DND-41 (cell line): ENCODE measurements at places on chromosomes 3 and 15.

DNA sequence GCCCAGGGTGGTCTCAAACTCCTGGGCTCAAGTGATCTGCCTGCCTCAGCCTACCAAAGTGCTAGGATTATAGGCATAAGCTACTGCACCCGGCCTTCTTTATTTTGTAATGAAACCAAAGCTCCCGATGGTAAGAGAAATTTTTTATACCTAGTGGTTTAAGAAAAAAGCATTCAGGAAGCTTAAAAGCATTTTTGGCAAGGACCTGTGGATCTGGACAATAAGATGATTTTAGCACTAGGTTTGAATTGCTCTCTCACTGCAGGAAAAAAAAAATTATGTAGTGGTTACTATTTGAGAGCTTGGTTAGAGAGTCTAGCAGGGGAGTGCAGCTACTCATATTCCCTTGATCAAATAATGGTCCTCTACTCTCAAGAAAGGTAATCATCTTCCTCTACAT lies 64.9 kb upstream of the PIK3R4 start:
- no peak for DNase-seq

- DNase-seq, result no peak
These were observed 64.6 kb downstream of the CPN2 start for GRCh38 chr3:194286375-194287146.

- no peak for DNase-seq
These were observed 300.3 kb upstream of the CBLB start for GRCh38 chr3:106168962-106169750.

- no peak for DNase-seq
These were observed 276.2 kb upstream of the EPHA6 start for GRCh38 chr3:96538186-96538585.

DNA sequence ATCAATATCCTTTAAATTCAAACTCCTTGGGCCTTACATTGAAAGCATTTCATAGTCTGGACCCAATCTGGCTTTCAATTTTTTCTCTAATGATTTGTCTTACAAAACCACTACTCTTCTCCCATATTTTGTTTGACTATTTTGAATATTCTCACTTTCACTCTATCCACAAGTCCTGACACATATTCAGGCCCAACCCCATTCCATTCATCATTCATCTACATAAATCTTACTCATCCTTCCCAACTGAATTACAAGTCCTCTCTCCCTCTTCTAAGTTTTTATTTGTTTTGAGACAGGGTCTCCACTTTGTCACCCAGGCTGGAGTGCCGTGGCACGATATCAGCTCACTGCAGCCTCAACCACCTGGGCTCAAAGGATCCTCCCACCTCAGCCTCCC lies 43.6 kb downstream of the TOP2B start:
- no peak for DNase-seq

DNA sequence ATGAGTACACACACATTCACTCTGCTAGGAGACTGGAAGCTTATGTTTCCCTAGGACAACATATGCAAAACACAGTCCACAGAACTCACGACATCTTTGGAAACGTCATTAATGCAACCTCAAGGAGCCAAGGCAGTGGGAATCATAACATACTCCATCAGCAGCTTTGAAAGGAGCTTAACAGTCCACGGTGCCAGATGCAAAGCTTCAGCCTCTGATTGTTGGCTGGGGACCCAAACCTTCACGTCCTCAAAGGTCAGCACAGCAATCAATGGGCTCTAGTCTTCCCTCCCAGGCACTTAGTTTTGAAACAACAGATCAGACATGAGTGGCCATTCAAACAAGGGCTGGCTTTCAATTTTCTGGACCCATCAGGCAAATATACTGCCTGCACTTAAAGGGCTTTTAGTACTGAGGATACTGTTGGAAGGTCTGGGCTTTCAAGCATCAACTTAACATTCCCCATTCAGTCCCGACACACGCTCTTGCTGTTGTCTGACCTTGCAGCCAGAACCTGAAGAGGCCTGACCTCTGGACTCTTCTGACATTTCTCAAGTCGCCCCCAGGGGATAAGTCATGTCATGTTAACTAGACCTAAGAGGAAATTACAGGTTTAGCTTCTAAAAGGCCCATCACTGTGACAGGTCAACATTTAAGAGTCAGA lies 223.0 kb downstream of the PDZRN3 start:
- no peak for DNase-seq

- no peak for DNase-seq
These were observed 9.7 kb downstream of the GTF2E1 start for GRCh38 chr3:120752230-120752629.

GRCh38 chr3:117853923-117854668 lies 1144.5 kb downstream of the TUSC7 start:
- no peak for DNase-seq

- no peak for DNase-seq
These were observed 97.7 kb downstream of the ROBO2 start for GRCh38 chr3:77137559-77137958.

DNA sequence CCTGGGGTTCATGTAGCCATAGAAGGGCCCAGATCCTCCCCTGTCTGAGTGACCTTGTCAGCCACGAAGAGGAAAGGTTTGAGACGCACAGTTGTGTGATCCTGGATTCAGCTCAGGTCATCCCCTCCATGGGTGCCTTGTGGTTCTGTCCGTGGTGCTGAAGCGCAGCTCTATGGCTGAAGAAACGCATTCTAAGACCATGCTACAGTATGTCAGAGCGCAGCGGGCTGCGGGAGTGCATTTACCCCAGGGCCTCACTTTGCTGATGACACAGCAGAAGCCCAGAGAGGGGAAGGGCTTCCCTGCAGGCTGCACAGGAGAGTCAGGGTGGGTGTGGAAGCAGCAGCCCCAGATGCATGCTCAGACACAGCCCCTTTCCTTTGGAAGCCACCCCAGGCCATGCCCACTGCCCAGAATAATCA lies 68.8 kb upstream of the IQSEC1 start:
- DNase-seq, result peak; percentile 76

DNA sequence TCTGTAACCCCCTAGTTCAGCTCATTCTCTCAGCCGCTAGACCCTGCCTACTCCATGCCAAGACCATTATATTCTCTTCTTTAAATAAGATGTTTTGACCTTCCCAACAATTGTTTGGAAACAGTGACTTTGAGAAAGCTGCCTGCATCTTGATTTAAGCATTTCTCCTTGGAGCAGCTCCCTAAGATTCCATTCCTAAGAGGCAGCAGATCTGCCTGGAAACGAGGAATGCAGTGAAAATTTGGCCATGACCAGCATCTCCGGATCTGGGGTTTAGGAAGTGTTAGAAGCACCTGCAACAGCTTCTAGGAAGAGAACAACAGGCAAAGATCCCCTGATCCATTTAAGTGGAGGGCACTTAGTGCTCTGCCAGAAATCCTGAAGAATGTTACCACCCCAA lies 235.7 kb downstream of the NTRK3 start:
- no peak for DNase-seq

- no peak for DNase-seq
These were observed 175.0 kb downstream of the CFAP20DC start for GRCh38 chr3:58874795-58875194.

DNA sequence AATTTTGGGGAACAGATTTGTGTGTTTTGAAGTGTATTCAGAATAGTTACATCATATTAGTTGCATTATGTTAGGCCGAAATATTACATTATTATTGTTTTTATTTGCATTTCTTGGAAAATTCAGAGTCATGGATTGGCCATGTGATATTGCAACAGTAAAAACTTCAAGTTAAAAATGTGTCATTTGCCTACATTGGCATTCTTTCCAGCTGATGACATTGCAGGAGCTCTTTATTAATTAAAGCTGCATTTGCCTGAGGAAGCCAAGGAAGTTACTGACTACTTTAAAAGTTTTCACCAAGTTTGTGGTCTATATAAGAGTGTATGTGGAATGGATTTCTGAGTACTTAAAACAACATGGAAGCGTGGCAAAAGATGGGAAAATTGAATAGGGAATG lies 726.4 kb upstream of the SGO1 start:
- DNase-seq, result no peak

- no peak for DNase-seq
These were observed 35.9 kb downstream of the CCK start for GRCh38 chr3:42229942-42230688.

GRCh38 chr15:66249605-66250174 lies 3.9 kb downstream of the MEGF11 start:
- no peak for DNase-seq

DNA sequence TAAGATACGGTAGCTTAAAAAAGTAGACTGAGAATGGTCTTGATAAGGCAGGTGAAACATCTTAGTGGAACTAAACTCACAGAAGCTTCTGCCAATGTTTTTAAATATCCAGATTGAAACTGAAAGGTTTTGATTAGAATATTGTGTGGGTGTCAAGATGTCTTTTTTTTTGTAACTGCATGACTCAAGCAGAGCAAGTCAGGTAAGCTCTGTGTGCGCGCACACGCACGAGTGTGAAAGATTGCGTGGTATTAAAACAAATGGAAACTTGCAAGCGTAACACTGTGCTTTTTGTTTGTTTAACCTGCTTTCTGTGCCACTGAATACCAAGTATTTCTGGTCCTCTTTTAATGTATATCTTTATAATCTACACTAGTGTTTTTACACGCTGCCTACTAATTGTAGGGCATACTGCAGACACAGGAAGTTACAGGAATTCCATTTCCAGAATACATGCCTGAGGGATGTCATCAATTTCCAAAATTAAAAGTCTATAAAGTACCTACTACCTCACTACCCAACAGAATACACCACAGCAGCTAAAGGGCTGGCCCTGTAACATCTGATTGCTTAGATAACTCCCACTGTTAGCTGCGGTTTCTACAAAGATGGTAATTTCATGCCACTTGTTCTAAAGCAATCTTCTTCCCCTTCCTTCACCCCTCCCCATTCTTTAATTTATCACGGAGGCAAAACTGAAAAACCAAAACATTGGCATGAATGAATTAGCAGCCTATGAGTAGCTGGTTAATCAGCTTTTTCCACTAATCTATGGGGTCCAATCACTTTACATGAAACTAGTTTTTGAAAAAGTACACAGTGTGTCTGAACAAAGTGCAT lies 472.8 kb downstream of the SHQ1 start:
- DNase-seq, result no peak

GRCh38 chr15:62901909-62902546 lies 140.5 kb upstream of the TPM1 start:
- DNase-seq, result no peak

DNA sequence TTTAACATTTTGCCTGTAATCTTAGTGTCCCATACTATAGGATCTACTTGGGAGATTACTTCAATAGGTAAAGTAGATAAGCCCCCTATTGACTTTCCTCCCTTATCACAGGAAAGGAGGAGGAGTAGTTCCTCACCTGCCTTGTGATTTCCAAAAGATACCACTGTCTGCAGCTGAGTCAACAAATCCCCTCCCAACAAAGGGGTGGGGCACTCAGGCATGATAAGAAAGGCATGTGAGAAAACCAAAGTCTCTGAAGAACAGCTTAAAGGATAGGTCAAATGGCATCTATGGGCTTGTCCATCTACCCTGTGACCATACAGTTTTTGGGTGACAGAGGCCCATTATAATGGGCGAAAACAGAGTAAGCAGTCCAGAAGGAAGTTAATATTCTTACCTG lies 71.3 kb upstream of the WNT7A start:
- DNase-seq, result no peak

GRCh38 chr3:182970811-182971418 lies 9.4 kb downstream of the DCUN1D1 start:
- no peak for DNase-seq

DNA sequence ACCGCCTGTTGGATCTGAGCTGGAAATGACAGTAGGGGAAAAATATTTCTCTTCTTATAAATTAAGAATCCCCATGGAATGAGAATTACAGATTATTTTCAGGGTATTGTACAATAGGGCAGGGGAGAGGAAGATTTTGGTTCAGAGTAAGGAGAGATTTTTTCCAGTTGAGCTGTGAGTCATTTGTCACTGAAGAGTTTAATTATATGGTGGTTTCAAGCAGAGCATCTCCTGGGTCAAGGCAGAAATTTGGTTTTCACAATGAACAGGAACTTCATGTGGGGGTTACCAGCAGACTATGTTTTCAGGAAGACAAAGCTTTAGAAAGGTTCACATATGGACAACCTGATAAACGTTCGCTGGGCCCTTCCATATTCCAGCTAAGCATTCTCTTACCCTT lies 182.8 kb upstream of the NR2E3 start:
- DNase-seq, result no peak

- DNase-seq, result no peak
These were observed 271.7 kb downstream of the CNTN4 start for GRCh38 chr3:2370317-2370716.

- no peak for DNase-seq
These were observed 58.5 kb upstream of the BOC start for GRCh38 chr3:113152849-113153248.

- DNase-seq, result no peak
These were observed 47.3 kb downstream of the ZDHHC19 start for GRCh38 chr3:196163666-196164493.

GRCh38 chr3:50270422-50271224 lies 1.7 kb downstream of the SEMA3B start:
- DNase-seq, result no peak

DNA sequence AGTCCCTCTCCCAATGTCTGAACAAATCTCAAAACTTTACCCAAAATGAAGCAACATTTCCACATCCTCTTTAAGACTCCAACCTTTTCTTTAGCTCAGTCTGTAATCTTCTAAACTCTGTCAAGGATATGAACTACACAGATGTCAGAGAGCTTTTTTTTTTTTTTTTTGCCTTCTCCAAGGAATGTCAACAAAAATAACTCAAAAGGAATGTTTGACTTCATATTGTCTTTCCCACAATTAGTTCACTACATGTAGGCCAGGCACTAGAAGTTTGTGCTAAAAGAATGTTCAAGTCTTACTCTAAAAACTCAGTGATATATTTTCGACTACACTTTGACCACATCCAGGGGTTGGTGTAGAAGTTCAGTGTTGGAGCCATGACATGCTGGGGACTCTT lies 37.1 kb downstream of the ADAMTS9 start:
- DNase-seq, result no peak

GRCh38 chr3:127325629-127325961 lies 37.7 kb upstream of the PRR20G start:
- DNase-seq, result no peak

DNA sequence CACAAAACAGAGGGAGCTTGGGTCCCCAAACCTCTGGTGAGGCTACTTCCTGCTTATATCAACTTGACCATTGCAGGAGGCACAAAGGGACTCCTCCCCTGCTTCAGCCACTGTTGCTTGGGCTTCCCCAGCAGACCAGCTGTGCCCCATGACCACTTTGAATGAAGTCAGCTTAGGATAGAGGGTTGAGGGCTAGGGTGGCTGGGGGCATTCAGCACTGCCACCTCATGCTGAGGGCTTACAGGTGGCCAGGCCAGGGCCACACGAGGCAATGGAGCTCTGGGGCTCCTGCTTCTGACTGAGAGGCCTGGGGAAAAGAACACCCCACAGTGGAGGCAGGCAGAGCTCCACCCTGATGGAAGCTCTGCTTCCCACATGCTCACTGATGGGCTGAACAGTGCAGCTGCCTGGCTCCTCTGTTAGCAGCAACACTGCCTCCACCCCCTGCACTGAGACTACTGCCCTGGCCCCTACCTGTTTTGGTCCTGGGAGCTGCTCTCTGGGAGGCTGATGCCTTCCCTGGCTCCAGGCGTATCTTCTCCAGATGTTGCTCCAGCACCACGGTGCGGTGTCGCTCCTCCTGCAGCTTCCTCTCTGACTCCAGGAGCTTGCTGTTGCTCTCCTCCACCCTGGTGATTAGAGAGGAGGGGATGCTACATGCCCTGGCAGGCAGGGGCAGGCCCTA lies 10.2 kb upstream of the HHATL start:
- no peak for DNase-seq
